ENCODE measurements at places on chromosomes 12 and 14.
A peak's percentile ranks its signal among the peaks of the same experiment; 100 is the strongest.

DNA sequence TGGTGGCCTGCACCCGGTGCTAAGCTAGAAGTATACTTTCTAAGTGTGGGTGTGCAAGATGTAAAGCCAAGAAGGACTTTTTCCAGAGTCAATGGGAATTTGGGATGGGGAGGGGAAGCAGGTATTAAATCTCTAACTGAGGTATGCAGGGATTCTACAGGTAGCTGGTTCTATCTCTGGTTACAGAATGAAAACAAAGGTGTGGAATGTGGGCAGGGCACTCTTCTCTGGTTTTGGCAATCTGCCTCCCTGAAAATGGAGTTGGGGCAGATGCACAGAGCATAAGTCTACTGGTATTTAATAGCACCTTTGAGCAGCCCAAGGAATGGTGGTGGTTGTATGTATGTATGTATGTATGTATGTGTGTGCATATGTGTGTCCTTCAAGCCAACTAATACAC is 66.7 kb upstream of the PPP1R12A start:
- DNase-seq, result no peak

DNA sequence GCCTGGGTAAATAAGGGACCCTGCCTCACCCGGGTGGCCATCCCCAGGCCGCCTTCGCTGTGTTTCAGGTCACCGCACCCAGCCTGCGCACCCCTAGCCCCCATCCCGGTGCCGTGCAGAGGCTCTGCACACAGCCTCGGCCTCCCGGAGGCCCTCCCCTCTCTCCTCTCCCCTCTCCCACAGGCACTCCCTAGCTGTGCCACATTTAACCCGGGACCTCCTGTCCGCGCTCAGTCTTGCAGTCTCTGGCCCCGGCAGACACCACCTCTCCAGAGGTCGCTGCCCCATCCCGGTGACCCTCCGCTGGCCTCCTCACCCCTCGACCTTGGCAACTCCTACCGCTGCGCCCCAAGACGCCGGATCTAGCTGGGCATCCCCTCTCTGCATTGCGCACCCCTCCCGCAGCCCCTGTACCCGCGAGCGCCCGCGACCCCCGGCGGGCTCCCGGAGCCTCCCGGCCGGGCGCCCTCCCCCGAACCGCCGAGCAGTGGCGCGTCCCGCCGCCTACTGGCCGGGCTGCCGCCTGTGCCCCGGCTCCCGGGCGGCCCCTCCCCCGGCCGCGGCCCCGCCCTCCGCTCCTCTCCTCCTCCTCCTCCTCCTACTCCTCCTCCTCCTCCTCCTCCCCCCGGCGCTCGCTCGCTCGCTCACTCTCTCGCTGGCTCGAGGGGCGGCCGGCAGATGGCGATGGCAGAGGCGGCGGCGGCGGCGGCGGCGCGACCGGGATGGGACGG is 120.7 kb downstream of the AACS start:
- DNase-seq, result no peak

- no peak for DNase-seq
Measured at GRCh38 chr12:62622177-62622576, 155.6 kb downstream of the MON2 start.

- DNase-seq, result peak; percentile 35
Measured at GRCh38 chr12:19712041-19712440, 272.7 kb downstream of the AEBP2 start.

DNA sequence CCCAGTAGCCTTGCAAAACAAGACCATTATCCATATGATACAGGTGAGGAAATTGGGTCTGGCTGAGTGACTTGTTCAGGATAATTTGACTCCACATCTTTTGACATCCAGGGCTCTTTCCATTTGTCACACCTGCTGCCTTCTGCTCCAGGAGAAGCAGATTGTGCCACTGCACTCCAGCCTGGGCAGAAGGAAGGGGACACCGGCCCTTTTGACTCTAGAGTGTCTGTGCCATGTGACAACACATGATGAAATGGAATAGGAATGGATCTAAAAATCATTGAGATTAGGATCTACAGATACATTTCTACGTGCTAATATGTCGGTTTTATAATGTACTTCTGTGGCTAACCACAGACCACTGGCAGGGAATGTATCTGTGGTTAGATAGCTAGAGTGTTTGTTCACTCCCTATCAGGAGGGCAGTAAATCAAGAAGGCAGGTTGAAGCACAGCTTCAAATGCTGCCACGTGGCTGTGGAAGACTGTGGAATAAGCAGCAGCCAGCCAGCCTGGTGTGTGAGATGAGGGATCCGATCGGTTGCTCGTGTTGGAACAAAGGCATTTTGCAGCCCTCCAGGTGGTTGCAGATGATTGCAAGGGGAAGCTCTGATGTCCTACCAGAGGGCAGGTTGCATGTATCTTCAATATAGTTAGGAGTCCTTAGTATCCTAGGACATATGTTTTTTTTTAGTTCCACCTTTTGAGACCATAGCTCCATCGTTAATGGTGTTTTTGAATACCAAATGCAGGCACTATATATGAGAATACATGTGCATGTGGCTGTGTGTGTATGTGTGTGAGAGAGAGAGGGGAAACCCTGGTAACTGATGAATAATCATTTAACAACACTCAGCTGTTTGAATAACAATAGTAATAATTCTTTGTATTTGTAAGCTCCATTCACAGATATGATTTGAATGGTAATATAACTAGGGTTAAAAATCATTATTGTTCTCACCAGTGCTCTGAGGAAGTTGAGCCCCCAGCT is 28.6 kb downstream of the EML1 start:
- peak; percentile 72 for DNase-seq

DNA sequence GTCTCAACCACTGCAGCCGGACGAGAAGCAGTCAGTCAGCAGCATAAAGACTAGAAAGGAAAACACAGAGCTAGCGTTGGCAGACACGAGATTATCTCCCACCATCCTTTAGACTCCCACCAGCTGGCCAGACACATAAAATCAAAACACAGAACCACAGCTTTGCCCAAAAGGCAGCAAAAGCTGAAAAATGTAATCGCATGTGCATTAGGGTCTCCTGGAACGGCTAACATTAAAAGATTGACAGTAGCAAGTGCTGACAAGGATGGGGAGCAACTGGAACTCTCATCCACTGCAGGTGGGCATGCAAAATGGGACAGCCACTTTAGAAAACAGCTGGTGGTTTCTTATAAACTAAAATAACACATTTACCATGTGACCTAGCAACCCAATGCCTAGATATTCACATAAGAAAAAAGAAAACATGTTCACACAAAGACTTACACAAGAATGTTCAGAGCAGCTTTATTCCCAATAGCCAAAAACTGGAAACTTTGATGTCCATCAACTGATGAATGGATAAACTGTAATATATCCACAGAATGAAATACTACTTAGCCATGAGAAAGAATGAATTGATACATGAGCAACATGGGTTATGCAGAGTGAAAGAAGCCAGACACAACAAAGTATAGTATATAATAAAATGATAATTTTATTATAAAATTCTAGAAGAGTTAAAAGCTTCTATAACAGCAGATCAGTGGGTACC is 37.7 kb downstream of the NCOR2 start:
- DNase-seq, result no peak

- no peak for DNase-seq
Measured at GRCh38 chr12:162467-163307, 51.3 kb downstream of the SLC6A12 start.

DNA sequence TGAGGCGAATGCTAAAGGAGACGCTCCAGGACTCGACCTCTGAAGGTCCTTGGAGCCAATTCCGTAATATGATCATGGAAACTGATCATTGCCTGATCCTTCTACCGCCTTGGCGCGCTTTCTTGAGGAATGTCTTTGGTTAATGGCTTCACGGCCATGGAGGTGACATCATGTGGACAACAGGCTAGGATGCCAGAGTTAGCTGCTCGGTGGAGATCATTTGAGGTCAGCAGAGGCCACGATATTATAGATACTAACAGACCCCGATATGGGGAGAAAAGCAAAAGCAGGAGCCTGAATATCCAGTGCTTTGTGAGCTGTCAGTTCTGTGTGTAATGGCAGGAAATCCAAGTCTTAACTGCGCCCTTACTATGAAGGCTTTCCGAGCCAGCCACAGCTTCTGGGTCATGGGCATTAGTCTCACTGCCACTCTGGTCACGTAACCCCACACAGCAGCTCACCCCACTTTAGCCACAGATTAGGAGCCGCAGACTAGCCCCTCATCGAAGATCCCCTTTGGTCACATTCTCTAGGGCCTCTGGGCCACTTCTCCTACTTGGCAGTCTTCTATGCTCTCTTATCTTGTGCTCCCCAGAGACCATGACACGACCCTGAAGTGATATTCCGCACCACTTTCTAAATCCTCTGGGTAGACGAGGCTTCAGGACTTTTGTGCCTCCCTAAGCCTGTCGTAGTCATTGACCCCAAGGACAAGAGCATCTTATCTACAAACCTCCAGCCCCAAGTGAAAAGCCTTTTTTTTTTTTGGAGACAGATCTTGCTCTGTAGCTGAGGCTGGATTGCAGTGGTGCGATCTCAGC is 724 bp upstream of the CS start:
- no peak for DNase-seq

DNA sequence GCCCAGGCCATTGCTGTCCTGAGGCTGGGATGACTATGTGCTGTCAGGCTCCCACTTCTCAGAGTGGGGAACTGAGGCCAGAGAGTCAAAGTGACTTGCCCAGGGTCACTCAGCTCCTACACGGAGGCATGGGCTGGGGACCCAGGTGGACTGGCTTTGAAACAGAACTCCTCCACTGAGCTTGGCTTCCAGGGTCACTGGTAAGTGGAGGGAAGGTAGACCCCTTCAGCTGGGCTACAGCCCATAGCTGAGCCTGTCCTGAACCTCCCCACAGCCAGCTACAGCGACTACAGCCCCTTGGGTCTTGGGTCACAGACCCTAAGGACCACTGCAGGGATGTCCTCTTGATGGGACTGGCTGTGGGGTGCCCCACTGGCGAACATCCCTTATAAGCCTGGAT is 40.3 kb upstream of the TRAF3 start:
- DNase-seq, result no peak

DNA sequence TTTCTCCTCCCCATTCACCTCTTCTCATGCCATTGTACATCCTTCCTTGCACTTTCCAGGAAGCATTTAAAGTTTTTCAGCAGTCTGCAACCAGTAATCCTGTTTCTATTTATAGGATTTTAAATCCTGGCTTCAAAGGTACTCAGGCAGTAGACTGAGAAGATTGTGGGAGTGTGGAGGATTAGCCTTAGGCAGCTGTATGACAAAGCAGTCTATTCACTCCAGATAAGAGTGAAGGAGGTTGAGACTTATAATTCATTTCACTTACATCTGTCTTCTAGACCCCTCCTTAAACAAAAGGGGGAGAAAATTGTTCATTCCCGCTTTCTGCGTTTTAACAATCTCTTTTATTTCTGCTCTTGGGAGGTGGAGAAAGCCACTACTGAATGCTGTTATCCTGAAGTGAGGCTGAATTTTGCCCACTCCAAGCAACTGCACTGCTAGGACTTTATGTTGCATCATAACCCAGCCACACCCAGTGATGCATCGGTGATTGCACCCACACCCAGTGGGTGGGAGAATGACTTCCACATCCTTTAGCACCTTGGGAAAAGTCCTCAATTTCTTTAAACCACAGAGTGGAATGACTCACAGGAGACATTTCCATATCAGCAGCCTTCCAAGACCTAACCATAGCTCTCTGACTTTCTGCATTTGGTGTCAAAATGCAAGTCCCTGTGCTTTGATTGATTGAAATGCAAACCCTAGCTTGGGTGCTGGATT is 382.5 kb upstream of the ATP2B1 start:
- peak; percentile 87 for DNase-seq

- DNase-seq, result no peak
Measured at GRCh38 chr12:123242116-123242904, 9.1 kb downstream of the MTRFR start.

- DNase-seq, result no peak
Measured at GRCh38 chr14:24443053-24443665, 583 bp upstream of the SDR39U1 start.

GRCh38 chr14:52694761-52695480 is 437 bp downstream of the ERO1A start:
- DNase-seq, result no peak

GRCh38 chr14:100115236-100115635 is 44.2 kb downstream of the DEGS2 start:
- no peak for DNase-seq

DNA sequence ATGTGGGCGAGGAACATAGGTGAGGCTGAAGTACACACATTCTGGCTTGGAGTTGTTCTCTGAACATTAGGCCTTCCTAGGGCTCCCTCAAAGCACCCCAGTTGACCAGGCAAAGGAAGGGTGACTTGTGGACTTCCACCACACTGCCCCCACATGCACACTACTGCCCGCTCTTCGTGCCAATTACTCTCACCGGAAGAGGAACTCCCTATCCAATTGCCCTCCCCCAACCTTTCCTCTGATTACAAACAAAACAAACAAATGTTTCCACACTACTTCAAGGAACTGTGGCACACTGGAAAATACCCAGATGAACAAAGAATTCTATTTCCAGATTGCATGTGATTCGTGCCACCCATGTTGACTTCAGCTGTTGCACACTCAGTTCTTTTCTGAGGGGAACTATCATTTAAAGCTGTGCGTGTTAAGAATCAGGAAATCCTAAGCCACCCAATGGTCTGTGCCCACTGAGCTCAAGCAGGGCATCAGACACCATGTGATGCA is 139.3 kb downstream of the SSPN start:
- no peak for DNase-seq

DNA sequence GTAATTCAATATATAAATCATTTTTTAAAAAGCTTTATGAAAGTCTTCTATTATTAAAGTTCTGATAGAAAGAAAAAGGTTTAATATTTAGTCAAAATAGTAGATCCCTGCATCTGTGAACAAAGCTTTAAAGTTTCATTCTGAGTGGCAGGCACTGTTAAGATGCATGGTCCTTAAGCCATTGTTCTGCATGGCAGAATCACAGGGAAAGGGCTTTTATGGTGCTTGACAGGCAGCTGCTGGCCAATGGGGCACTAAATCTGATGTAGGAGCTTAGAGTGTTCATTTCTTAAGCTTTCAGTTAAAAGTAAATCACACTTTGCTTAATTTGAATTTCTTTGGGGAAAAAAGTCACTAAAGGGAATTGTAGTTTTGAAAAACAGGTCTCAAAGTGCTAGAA is 148.2 kb downstream of the PLEKHA5 start:
- no peak for DNase-seq

- DNase-seq, result no peak
Measured at GRCh38 chr14:105664691-105665090, 138.3 kb downstream of the TMEM121 start.

DNA sequence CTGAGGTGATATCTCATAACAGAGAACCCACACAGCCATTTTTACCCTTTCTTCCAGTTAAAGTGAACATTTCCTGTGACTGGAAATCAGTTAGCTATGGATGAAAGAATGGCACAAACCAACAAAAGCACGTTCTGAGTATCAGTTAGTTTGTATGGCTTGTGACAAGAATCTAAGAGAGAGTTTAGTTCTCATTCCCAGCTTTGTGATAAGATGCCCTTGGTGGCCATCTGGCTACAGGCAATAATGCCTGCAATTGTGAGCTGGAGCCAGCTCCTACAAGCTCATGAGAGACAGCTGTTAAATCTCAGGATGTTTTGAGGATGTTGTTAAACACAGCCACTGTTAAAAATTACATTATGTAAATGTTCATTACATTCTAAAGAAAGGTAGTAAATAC is 122.0 kb upstream of the FRMD6 start:
- no peak for DNase-seq

- no peak for DNase-seq
Measured at GRCh38 chr12:61095111-61095510, 1165.1 kb upstream of the USP15 start.

- DNase-seq, result no peak
Measured at GRCh38 chr12:6125310-6125608, 789 bp upstream of the VWF start.
